ENCODE measurements at places on chromosomes 1 and 21. TPM values are rescaled to one million over a fixed set of nuclear protein-coding genes. Genes with fewer than 3 reads are reported as not detected.

DNA sequence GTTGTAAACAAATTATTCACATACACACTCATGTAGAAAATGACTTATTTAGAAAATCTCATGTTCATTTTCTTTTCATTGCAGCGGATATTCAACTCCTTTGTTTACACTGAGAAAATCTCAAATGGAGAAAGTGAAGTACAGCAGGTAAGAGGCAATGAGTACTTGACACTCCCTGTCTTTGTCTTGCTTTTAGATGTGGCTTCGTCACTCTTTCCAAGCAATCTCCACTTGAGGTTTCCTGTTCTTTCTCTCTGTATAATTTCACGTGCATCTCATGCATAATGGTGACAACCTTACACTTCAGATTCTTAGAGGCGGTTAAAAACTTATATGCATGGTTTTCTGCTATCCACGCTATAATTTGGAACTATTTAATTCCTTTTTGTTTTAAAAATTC is 80.6 kb downstream of the CACHD1 start:
- no peak for DNase-seq

DNA sequence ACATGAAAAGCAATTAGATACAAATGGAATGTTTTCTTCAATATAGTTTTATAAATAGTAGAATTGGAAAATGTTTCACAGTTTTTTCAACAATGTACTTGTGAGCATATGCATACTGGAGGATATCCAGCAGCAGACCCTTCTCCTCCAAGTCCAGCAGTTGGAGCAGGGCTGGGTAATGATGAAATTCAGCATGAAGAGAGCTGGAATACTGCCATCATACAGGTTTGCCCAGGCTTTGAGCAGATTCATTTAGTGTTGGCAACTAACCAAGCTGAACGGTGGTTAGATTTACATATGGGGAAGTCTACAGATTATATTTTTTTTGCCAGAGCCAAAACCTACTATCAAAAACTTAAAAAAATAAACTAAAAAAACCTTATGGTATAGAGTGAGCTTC is 38.3 kb downstream of the WDR3 start:
- no peak for DNase-seq

LRRIQ3 gene
- total RNA-seq: 1.7 TPM

DNA sequence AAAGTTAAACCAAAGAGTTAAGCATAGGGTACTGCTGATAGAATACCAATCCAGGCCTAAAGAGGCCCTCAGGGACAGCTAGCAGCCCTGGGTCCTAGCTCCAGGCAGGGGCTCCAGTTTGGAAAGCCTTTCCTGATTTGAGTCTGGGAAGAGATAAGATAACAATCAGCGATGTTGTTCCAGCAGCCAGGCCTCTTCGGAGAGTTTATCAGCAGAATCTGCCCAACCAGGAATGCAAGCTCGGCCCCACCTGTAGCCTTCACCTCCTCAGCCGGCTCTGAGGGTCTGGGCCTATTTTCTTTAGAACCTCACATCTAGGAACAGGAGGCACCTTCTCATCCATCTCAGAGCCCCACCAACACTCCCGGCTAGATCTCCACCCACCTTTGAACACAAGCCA is 42.6 kb downstream of the PLEKHA6 start:
- no peak for DNase-seq

GPR37L1 gene
- total RNA-seq: not detected

DNA sequence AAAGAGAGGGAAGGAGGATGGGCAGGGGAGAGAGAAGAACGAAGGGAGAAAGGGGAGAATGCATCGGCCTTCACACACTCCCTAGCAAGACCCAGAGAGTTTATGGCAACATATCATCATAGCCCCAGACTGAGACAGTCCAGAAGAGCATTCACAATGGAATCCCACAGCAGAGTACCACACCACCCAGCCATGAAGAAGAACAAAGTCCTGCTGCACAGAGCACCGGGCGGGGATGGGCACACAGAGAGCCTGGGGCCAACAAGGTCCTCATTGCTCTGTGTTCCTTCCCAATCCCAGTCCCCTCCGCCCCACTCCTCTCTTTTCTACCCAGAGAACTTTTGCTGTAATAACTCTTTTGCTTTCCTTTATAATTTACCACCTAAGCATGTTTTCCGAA is 118.1 kb upstream of the TMPRSS2 start:
- DNase-seq: no peak

- no peak for DNase-seq
Measured at GRCh38 chr1:208577381-208577905, 333.3 kb upstream of the PLXNA2 start.

DNA sequence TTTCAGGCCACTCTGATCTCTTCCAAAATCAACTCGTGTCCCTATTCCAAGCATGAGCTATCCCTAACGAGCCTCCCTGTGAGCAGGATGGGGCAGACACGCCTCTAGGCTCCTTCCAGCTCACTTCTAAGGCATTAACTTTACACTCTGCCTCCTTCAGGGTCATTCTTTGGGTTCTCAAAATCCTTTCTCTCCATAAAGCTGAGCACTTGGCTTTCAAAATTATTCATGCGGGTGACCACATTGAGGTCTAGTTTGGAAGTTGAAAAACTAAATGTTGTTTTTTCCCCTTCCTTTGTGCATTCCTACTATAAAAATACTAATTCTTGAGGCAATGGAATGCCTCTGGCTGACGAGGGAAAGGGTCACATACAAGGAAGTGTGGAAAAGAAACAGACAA is 33.5 kb upstream of the BMP8B start:
- DNase-seq: no peak

DNA sequence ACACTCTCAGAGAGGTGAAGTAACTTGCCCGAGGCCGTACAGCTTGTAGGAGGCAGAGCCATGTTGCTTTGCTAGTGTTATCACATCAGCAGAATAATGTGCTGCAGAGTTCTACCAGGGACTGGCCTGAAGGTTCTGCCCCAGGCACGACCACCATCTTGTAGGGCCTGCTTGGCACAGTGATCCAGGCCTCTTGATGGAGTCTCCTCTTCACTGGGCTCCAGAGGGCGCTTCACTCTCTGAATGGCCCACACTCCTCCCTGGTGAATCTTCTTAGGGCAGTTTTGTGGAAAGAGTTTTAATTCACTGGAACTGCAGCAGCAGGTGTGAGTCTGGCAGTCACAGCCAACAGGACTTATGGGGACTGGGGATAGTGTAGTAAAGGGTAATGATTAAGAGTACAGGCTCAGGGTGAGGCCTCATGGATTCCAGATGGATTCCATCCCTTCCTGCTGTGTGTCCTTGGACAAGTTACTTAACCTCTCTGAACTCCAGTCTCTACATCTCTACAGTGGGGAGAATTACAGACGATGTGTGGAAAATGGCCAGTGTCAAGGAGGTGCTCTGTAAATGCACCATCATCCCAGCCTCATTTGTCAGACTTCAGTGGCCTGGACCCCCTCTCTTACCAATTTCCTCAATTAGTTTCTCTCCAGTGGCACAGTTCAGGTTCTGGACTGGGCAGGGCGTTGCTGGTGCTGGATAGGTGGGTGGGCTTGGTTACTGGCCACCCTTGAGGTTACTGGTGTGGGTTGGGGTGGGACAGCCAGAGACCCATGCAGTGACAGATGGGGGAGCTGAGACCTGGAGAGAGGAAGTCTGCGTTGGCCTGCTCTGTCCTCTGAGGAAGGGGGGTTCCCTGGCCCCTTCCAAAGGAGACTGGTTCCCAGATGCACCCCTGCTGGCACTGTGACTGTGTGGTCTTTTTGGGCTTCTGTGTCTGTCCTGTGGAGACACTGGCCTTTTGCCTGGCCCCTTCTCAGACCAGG is 45.9 kb upstream of the CSF3R start:
- no peak for DNase-seq

TPTE gene
- not detected for total RNA-seq

- peak; percentile 11 for DNase-seq
Measured at GRCh38 chr1:94514095-94514727, 27.3 kb downstream of the F3 start.

DNA sequence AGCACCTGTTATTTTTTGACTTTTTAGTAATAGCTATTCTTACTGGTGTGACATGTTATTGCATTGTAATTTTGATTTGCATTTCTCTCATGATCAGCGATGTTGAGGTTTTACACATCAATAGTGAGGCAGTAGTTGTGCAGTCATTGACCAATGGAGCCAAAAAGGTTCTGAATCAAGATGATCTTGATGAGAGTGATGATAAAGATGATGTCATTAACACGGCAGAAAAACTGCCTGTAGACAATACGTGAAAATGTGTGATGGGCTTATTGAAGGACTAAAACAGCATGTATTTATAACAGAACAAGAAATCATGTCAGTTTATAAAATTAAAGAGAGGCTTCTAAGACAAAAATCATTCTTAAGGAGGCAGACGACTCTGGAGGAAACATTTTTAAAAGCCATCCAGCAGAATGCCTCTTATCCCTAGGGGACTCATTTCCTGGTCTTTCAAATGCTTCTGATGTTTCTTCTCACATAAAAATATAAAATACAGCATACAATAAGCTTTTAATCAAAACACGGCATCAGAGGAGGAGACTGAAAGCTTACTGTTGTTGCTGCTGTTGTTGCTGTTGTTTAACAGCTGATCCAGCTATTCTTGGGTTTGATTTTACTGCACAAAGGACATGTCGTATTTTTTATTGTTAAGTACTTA is 400.3 kb downstream of the LTN1 start:
- no peak for DNase-seq

- DNase-seq: peak; percentile 78
Measured at GRCh38 chr1:208243967-208244916, at the start of gene PLXNA2. Gene PLXNA2, minus strand, starts transcription at chr1:208244384. Its CDS starts 26,462 bp downstream, at chr1:208217922.

- DNase-seq: no peak
Measured at GRCh38 chr1:41093826-41094225, 72.3 kb upstream of the SLFNL1 start.

GRCh38 chr1:41927118-41927517 is 8.4 kb upstream of the HIVEP3 start:
- DNase-seq: no peak

- peak; percentile 77 for DNase-seq
Measured at GRCh38 chr1:19811206-19811851, 3.8 kb downstream of the RNF186 start.

SPATA17 gene
- total RNA-seq: not detected

- DNase-seq: no peak
Measured at GRCh38 chr1:152104854-152105253, 10.4 kb downstream of the TCHH start.

DNA sequence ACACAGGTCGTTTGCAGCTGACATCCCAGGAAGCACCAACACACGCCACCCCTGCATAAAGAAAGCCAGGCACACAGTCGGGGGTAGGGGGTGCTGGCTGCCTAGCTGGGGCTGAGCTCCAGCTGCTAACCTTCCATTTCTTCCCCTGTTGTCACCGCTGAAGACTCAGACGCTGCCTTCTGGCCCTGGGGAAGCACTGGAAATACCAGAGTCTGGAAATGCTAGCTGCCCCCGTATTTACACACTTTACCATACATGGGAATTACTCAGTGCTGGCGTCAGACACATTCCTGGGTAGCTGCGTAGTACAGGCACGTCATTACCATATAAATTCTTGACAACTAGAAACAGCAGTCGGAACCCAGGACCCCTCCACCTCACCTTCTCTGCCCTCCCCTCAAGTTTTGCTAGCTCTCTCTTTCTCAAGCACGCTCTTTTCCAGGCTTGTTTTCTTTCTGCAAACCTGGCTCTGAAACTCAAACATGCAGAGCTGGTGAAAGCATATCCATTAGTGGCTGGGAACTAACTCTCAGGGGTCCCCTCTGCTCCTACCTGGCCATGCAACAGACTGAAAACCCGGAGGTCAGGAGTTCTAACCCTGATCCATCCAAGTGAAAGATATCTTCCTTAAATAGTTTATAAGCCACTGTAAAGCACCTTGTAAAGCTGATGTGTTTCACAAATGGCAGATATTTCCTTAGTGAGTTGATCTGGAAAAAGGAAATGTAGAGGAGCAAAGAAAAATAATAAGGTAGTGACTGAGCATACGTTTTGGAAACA is 3.3 kb downstream of the CSRP1 start:
- no peak for DNase-seq
